ENCODE measurements at places on chromosomes 1 and 21.
A peak's percentile ranks its signal among the peaks of the same experiment; 100 is the strongest.

GRCh38 chr1:55337801-55338447 lies 122.8 kb upstream of the USP24 start:
- DNase-seq: no peak

- DNase-seq: peak; percentile 30
Measured at GRCh38 chr21:41460578-41461527, 34.8 kb downstream of the MX1 start.

DNA sequence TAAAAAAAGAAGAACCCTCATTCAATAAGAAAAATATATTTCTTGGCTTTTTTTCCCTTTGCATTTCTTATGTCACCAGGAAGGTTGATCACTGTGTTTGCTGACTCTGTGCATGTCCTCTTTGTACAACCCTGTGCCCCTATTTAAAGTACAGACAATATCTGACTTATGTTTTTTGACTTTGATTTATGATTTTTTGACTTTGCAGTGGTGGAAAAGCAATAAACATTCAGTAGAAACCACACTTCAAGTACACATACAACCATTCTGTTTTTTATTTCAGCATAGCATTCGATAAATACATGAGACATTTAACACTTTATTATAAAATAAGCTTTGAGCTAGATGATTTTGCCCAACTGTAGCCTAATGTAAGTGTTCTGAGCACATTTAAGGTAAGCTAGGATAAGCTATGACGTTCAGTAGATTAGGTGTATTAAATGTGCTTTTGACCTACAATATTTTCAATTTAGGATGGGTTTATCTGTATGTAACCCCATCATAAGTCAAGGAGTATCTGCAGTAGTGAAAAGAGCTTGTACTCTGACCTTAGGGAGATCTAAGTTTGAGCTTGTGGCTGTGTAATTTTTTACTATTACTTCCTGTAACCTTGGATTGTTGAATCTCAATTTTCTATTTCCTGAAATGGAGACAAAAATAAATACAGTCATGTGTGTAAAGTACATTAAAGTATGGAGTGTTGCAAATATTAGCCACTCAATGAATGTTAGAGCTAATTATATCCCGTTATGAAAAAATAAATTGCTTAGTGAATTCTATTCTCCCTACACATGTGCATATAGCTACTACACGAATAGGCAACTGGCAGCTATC lies 1.2 kb downstream of the RNASEL start:
- no peak for DNase-seq

GRCh38 chr1:84720221-84720780 lies 30.0 kb upstream of the SSX2IP start:
- DNase-seq: no peak

DNA sequence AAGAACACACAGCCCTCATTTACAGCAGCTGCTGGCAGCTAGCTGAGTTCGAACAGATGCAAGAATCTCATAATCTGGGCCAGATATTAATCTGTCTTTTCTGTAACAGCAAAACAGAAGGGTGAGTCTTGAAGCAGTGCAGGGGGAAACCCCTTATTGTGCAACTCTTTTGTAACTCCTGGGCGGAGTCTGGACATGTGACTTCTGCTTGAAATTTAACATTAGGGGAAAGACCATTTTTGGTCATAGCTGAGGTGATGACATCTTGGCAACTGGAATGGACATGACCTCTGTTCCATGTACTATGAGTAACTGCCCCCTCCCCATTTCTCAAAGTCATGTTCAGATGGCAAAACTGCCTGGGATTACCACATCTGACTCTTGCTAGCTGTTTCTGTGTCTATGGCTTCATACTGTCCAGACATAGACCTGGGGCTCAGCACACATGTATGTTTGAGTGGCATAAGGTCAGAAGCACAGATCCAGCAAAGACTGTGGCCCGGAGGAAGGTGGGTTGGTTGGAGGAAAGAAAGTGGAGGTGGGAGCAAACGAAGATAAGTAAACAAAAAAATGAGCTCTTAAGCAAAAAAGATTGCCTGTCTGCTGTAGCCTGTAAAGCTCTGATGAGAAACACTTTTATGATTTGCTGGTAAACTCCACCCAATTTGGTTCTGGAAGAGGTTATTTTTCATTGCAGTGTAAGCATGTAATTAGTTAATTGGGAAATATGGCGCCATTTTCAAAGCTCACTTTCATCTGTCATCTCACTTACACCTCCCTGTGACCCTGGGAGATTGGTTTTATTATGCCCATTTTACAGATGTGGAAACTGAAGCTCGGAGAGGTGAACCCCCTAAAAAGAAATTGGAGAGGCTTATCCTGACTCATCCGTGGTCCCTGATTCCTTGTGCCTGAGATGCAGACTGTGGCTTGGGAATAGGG lies 26.1 kb downstream of the ETS2 start:
- DNase-seq: no peak

DNA sequence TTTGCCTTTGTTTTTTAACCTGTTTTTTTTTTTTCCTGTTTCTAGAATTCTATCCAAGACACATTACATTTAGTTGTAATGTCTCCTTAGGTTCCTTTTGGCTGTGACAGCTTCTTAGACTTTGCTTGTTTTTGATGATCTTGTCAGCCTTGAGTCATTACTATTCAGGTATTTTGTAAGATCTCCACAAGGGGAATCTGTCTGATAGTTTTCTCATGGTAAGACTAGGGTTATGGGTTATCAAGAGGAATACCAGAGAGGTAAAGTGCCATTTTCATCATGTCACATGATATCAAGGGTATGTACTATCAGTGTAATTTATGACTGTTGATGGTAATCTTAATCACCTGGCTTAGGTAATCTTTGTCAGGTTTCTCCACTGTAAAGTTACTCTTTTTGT lies 99.1 kb upstream of the GFI1 start:
- no peak for DNase-seq

GRCh38 chr1:162014202-162014601 lies 9.5 kb downstream of the OLFML2B start:
- no peak for DNase-seq

DNA sequence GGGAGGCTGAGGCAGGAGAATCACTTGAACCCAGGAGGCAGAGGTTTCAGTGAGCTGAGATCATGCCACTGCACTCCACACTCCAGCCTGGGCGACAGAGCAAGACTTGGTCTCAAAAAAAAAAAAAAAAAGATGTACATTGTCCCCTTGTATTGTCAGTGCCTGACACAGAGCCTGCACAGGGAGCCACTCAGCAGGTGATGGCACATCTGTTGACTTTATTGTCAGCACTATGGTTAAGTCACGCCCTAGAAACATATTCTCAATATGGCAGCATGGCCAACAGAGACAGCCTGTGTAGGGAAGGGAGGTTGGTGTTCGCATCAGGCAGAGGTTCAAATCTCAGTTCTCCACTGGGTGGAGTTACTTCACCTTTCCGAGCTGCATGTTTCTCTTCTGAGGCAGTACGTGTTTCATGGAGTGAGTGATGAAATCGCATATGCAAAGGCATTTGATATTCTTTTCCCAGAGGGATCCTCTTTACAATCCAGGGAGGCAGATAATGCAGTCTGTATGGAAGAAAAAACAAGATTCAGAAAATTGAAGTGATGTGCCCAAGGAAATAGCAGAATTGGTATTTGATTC lies 20.6 kb downstream of the LAMC2 start:
- DNase-seq: no peak

Measured in activated T-helper 1 cell treated with Interleukin-2 at 50 U/mL for 16 hours (primary cell).